Memory B cell (primary cell): ENCODE measurements at places on chromosomes 1 and 21.

GRCh38 chr1:170114906-170115305 is 30.9 kb upstream of the NTMT2 start:
- DNase-seq, result no peak

- no peak for DNase-seq
Measured at GRCh38 chr1:81420760-81421159, 380.0 kb upstream of the ADGRL2 start.

DNA sequence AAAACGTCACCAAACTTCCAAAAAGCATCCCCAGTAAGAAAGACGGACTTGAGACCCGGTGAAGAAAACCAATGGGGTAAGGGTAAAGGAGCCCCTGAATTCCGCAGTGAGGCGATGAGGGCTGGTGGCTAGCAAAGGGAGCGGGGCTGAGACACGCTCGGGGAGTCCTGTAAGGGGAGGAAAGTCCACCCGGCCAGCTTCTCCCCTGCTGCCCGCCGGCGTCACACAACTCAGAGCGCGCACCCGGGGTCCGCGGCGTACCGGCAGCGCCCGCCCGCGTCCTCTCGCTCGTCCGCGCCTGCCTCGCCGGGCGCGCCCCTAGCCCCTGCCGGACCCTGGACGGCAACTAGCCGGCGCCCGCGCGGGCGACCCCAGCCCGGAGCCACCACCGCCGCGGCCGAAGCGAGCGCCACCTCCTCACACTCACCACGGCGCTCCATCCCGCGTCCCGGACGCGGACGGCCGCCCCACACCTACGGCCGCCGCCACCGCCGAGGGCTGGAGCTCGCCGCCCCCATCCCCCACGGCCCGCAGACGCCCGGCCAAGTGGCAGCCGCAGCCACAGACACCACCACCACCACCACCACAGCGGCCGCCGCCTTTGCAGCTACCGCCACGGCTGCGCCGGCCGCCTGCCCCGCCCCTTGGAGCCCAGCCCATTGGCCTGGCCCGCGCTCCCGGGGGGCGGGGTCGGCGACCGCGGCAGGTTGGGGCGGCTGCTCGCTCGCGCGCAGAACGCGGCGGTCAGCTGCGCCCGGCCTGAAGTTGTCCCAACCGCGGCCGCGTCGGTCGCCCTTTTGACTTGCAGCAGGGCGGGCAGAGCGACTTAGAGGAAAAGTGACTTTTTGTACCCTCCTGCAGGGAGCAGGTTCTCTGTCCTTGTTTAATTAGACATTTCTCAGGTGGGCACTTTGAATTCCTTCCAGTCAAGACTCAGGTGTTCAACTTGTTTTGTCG is 10.0 kb upstream of the ARHGAP29 start:
- DNase-seq, result peak; percentile 22

GRCh38 chr21:44576025-44576420 is 2.5 kb downstream of the KRTAP10-4 start:
- DNase-seq, result no peak

GRCh38 chr21:42735944-42736343 is 82.5 kb downstream of the PDE9A start:
- DNase-seq, result no peak

DNA sequence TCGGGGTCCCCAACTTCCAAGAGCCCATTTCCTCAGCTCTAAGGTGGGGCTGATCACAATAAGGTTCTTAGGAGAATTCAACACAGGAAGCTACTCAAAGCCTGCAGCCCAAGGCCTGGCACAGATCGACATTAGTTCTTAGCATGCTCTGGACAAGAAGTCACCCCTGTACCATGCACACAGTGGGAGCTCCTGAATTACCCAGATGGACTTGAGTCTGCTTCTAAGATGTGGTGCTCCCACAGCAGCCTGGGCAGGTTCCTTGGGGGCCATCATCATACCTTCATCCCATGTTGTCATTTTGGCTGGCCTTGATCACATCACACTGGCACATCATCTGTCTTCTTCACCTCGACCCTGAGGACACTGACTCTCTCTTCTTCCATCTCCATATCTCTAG is 153.3 kb upstream of the VAMP3 start:
- no peak for DNase-seq

DNA sequence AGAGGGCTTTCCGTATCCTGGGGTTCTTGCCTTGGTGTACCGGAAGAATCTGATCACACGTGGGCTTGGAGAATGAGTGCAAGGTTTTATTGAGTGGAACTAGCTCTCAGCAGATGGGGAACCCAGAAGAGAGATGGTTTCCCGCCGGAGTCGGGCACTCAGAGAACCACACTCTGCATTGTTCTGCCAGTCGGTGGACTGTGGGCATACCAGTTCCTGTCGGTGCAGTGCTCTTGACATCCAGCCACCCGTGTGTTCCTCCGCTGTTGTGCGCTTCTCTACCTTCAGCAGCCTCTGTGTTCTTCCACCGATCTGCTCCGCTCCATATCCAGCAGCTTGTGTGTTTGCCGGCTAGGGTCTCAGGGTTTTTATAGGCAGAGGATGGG is 10.8 kb upstream of the PPIE start:
- DNase-seq, result no peak

- no peak for DNase-seq
Measured at GRCh38 chr1:181128592-181129497, 40.3 kb downstream of the IER5 start.

DNA sequence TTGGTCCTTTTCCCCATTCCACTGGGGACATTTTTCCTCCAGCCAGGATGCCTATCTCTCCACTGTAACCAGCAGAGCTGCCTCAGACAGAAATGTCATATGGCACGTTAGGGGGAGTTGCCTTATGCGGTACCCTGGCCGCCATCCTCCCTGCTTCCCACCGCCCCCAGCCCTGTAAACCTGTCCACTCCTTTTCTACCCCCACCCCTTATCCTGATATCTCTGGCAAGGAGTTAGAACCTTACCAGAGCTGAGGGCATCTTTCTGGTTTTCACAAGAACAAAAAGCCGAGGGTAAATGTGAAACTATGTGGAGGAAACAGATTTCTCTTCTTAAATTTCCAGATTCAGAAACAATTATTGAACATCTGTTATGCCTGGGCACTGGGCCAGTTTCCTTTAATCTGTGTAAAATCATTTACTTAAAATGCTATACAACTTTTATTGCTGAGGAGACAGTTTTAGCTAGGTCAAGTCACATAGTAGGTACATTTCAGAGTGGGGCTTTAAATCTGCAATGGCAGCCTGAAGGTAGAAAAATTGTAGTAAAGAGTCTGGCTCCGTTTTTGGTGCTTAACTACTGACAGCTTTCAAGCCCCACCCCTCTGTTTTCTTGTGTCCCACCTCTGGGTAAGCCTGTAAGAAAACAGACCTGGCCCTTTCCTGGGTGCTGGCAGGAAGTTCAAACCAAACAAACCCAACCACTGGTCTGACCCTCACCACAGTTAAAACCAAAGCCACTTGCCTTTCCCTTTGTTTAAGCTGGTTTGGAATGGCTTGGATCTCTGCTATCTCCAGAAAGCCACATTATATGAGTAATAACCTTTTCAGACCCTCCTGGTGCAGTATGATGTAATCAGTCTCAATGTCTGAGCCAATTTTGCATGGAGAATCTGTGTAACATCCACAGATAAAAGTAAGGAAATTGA is 319.0 kb downstream of the HHAT start:
- no peak for DNase-seq

GRCh38 chr21:33231526-33231925 is 1.8 kb downstream of the IFNAR2 start:
- no peak for DNase-seq

DNA sequence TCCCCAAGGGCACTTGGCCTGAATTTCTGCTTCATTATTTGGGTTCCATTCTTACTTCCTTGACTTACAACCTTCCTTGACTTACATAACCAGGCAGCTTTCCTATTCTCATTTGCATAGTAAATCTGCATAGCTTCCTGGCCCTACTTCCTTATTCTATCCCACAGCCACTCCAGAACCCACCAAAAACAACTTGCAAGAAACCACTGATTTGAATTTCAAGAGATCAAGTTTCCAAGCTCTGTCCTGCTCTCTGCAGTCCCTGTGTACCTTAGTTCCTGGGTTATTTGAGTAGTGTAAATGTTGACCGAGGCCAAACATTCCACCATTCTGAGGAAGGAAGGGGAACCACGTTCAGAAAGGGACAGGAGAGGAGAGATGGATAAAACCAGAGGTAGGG is 603.3 kb downstream of the PTPRC start:
- DNase-seq, result no peak

DNA sequence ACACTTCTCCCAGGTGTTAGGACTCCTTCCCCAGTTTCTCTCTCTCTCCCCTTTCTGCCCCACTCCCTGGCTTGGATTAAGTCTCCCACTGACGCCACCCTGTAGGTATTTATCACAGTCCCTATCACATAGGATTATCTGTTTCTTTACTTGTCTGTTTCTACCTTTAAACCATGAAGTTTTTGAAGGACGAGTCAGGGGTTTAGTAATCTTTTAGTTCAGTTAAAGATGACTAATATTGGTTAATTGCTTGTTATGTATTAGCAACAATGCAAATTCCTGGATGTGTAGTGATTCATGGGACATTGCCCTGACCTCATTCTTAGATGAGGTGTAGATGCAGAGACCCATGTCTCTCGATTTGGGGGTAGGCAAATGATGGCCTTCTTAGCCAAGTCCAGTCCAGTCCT is 6.4 kb downstream of the LAMC1 start:
- no peak for DNase-seq

DNA sequence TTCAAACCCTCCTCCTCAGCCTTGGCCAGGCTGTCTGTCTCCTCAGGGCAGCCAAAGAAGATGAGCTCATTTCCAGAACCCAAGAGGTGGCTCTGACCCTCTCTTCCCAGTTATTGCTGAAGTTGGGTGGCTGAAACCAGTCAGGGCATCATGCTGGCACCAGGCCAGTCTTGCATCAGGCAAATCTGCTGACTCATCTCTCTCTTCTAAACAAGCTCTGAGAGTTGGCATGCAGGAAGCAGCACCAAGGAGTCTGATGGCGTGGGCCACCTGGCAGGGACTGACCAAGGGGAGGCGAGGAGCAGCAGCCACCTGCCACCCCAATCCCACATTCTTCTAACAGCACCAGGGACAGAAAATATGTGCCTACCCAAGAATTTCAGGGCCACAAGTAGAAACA is 104.8 kb upstream of the ATP1A1 start:
- DNase-seq, result no peak

- no peak for DNase-seq
Measured at GRCh38 chr1:78673120-78673519, 23.5 kb downstream of the IFI44 start.

GRCh38 chr1:230901671-230902070 is 33.4 kb upstream of the C1orf198 start:
- DNase-seq, result no peak

- DNase-seq, result no peak
Measured at GRCh38 chr1:160018900-160019299, 12.9 kb downstream of the PIGM start.

- DNase-seq, result no peak
Measured at GRCh38 chr1:63621075-63621474, 27.9 kb downstream of the PGM1 start.

- DNase-seq, result no peak
Measured at GRCh38 chr1:58308206-58308605, 238.3 kb downstream of the OMA1 start.

DNA sequence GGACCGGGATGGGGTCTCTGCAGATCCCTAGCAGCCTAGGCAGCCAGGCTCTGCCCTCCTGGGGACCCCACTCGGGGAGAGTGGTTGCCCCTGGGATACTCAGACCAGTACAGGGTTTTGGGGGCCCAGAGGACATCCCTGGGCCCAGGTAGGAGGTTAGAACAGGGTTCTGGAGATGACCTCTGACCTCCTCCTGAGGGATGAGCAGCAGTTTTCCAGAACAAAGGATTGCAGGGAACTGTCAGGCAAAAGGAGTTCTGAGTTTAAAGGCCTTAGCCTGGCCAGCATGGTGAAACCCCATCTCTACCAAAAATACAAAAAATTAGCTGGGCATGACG is 20.4 kb upstream of the VPS13D start:
- no peak for DNase-seq

DNA sequence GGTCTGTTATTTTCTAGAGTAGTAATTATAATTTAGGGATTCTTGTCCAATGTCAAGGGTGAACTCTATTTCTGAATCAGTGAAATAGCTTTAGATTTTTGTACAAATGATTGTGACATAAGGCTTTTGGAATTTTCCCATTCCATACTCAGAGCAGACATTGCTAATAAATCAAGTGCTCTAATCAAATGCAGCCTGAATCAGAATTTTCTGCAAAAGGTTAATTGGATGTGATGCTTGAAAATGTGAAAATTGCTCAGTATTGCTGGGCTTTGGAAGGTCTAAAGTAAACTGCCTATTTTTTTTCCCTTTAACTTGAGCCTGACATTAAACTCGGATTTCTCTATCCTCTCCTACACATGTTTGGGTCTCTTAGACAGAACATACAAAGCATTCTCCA is 23.2 kb downstream of the SGIP1 start:
- no peak for DNase-seq

GRCh38 chr1:75470448-75470847 is 140.5 kb downstream of the SLC44A5 start:
- no peak for DNase-seq

GRCh38 chr1:3116560-3116959 is 47.6 kb downstream of the PRDM16 start:
- no peak for DNase-seq

- no peak for DNase-seq
Measured at GRCh38 chr1:98500324-98500723, 161.2 kb upstream of the SNX7 start.

DNA sequence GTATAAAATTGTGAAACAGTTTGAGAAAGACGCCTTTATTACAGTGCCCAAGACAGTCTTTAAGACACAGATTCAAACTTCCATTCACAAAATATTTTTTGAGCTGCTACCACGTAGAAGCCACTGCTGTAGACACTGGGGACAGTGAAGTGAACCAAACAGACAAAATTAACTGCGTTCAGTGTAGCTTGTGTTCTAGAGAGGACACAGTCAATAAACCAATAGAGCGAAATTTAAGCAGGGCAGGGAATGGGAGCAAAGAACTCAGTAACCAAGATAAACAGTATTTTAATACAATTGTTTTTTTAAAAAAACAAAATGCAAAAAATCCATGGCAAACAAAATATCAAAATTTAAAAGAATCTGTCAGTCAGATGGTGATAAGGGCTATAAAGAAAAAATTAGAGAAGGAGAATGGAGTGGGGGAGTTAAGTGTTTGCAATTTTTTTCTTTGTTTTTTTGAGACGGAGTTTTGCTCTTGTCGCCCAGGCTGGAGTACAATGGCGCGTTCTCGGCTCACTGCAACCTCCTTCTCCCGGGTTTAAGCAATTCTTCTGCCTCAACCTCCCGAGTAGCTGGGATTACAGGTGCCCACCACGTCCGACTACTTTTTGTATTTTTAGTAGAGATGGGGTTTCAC is 719 bp upstream of the PARS2 start:
- no peak for DNase-seq

GRCh38 chr1:59014827-59015226 is 231.0 kb upstream of the JUN start:
- no peak for DNase-seq

DNA sequence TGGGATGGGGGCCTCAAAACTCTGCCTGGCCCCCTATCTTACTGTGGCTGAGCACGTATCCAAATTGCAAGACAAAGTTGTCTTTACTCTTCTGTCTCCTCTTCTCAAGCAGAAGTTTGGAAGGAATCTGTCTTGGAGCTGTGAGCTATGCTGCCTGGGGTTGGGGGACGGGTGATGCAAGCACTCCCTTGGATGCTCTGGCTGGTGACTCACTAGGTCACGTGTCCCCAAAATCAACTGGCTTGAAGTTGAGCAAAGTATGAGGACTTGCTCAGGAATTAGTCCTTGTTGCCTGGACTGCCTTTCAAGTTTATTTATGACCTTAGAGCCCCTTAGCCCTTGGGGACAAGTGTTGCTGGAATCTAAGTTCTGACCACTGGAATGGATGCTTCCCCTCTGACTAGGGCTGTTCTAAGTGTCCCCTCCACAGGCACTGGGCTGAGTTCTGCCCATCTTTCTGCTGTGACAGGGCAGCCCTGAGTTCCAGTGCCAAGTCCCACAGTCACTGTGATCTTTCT is 269.5 kb downstream of the HHAT start:
- no peak for DNase-seq
